ENCODE measurements at places on chromosomes 7 and 10.
A peak's percentile ranks its signal among the peaks of the same experiment; 100 is the strongest.

DNA sequence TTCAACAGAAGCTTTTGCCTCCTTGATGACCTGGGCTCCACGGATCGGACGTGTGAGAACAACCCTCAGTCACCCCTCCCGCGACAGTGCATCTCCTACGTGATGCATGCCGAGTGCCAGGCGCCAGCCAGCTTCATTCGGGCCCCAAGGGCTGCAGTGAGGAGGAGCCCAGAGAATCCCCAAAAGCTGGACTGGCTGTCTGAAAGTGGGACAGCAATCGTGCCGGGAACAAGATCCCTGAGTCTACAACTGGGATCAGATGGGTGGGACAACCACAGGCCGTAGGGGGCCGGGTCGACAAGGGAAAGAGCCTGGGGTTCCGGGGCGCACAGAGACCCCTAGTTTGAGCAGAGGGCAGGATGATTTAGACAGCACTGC, 27.2 kb downstream of the EBF3 start:
- DNase-seq = no peak

DNA sequence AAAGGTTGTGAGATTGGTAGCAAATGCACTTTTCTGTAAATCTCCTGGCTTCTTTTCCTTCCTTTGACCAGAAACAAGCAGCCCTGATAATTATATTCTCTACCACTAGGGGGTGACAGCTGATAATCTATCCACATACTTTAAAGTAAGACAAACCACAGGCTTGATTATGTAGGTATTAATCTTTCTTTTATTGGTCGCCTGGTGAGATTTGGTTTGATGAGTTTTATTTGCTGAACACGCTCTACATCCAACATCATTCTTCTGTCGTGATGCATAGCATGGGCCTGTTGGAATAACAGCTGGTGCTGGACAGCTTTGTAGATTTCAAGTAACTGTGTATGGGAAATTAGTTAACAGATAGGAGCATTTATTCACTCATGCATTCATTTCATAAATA, 63.5 kb downstream of the ZNF365 start:
- no peak for DNase-seq

DNA sequence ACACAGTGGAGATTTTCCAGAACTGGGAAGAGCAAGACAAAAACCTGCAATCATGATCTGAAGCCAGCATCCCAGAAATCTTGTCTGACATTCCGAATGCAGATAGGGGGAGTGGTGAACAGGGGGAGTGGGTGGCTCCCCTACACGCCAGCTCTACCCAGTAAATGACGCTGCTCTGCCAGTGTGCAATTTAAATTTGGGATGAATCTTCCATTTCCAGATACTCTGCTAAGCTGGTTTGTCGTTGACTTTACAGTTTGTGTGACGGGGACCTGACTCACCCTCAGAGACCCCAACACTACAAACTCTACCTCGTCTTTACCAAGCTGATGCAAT, 68.7 kb upstream of the CAMK2B start:
- DNase-seq = peak; percentile 4

DNA sequence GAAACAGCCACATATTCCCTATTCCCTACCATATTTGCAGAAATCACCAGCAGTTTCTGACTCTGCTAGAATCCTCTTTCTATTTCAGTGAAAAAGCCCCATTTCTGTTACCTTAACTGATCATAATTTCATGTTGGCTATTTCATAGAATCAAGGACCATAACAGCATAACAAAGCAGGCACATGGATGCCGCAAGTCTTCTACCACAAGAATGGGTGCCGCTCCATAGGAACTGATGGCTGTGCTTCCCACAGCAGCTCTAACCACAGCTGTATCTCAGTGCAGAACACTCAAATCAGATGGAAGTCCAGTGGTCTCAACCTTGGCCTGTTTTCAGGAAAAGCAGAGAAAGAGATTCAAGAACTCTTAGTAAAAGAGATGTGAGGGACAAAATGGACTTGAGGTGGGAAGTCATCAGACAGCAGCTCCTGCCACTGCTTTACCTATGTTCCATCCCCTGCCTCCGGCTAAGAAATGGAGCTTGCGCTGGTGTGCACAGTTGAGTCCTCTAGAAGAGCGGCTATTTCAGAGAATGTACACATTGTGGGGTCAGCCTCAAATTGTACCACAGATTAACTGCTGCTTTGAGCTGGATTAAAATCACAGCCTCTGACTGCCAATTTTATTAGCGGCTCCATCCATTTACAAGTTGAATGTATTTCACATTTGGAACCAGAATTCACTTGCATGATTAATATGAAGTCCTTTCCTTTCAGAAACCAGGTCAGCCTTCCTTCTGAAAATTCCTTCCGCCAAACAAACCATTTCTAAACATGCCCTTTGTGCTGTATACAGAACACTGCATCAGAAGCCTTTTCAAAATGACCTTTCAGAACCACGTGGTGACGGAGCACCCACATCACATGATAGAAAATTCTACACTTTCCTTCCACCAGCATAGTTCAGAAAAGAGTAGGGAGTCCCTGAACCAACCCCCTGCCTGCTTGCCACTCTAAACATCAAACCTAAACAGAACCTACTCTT, 7.7 kb downstream of the PTPRN2 start:
- no peak for DNase-seq

DNA sequence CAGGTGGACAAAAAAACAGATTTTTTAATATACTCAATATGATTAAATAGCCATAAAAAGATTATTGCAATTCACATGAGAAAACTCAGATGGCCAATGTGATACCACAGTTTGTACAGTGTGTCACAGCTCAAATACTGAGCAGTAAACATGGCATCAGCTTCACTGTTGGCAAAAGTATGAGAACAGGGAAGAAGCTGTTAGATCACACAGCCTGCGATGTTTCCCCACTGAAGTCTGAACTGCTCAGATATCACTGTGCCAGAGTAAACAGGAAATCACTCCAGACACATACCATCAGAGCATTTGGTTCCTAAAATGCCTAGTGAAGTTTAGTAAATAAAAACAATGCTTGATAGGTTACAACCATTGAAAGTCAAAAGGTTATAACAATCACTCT, 347.8 kb downstream of the ETV1 start:
- no peak for DNase-seq

DNA sequence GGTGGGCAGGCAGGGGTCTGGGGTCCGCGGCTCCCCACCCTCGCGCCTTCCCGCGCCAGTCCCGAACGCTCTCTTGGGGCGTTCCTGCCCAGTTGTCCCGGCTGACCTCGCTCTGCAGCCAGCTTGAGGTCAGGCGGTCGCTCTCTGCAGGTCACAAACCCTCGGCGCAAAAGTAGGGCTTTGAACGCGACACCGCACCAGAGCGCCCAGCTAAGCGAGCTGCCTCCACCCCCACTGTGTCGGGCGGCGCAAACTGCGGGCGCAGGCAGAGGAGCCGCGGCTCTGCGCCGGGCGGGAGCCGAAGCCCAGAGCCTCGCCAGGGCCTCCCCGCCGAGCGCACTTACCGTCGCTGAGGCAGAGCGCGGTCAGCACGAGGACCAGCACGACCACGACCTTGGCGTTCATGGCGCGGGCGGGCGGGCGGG, 284 bp downstream of the CXCL12 start:
- DNase-seq = peak; percentile 50

- no peak for DNase-seq
These were observed 19.7 kb upstream of the MSRB2 start for GRCh38 chr10:23075672-23076071.

DNA sequence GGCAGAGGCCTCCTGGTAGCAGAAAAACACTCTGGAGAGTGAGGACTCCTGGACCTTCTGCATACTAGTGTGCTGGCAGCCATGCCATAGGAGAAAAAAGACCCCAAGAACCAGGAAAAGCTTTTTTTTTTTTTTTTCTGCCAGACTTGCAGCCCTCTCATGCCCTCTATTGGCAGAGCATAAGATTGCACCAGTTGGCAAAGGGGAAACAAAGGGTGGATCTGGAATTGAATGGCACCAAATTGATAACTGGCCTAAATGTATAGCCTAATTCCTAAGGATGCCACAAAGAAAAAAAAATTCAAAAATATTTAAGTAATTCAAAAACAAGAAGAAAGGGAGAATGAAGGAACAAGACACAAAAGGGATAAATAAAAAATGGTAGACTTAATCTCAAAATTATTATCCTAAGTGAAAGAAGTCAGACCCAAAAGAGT, 112.5 kb upstream of the GHITM start:
- DNase-seq = no peak

- DNase-seq = no peak
These were observed 18.0 kb upstream of the FGFR2 start for GRCh38 chr10:121616291-121616690.

GRCh38 chr10:31136386-31136785, 104.7 kb upstream of the ZNF438 start:
- DNase-seq = no peak

- DNase-seq = no peak
These were observed 115.2 kb downstream of the ZFAND4 start for GRCh38 chr10:45557275-45557905.

DNA sequence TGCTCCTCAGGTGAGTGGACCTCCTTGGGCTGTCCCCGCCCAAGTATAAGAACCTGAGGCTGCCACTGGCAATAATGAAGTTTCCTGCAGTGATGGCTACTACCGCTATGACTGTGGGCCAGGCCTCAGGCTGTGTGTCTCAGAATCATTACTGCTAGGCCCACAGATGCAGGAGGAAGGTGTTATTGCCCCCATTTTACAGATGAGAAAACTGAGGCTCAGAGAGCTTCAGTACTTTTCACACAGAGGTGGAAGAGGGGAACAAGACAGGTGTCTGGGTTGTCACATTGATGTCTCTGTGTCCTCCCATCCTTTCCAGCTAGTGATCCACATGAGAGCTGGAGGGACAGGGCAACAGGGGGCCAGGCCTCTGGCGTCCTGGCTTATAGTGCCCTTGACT, 155.2 kb downstream of the CDH23 start:
- DNase-seq = no peak

GRCh38 chr7:57308631-57309408, 141.2 kb upstream of the ZNF716 start:
- DNase-seq = peak; percentile 51
